ENCODE measurements at places on chromosomes 5 and 9. TPM values are rescaled to one million over a fixed set of nuclear protein-coding genes. Genes with fewer than 3 reads are reported as not detected.

- H3K4me1 ChIP-seq, result no peaks in the 10 kb centered on the region
- H3K27ac ChIP-seq, result no peak overlapping the region
- DNase-seq, result no peak
- no peaks in the 10 kb centered on the region for H3K27me3 ChIP-seq
Observed at GRCh38 chr5:22316294-22316693, 536.9 kb downstream of the CDH12 start.

TNC gene
- 18.5 TPM for total RNA-seq

PCDHB7 gene
- total RNA-seq, result 1.9 TPM

DNA sequence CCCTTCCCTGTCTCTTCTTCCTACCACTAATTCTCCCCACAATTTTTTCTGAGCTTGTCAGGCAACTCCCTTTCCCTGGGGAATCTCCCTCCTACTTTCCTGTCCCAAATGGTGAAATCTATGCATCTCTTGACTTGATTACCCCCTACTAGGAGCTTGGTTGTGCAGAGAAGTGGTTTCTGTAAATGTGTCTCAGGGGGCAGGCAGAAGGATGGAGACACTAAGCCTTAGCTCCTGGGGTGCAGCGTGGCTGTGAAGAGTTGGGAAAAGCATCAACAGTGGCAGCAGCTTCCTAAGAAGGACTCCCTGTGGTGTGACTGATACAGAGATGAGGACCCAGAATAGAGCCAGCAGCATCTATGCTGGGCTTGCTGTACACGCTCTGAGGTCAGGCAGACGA is 62.3 kb downstream of the NRG2 start:
- H3K4me3 ChIP-seq, result no peak overlapping the region
- DNase-seq, result no peak
- H3K27me3 ChIP-seq, result peaks cover 8% of the 10 kb centered on the region

NKD2 gene
- total RNA-seq, result 24.1 TPM

ANKHD1 gene
- 133 TPM for total RNA-seq

KCNV2 gene
- total RNA-seq, result not detected

LHX3 gene
- not detected for total RNA-seq

DBN1 gene
- 23.1 TPM for total RNA-seq

- H3K27ac ChIP-seq, result no peak overlapping the region
- no peaks in the 10 kb centered on the region for H3K27me3 ChIP-seq
- no peaks in the 10 kb centered on the region for H3K36me3 ChIP-seq
Observed at GRCh38 chr5:111478266-111478665, 34.1 kb downstream of the STARD4 start.

ROPN1L gene
- total RNA-seq, result 11.5 TPM

GRCh38 chr5:81326554-81326953 is 25.2 kb downstream of the ZCCHC9 start:
- no peaks in the 10 kb centered on the region for H3K4me1 ChIP-seq
- no peaks in the 10 kb centered on the region for H3K27me3 ChIP-seq
- H3K27ac ChIP-seq, result no peak overlapping the region
- H3K4me3 ChIP-seq, result no peak overlapping the region

- H3K4me3 ChIP-seq, result no peak overlapping the region
- H3K36me3 ChIP-seq, result no peaks in the 10 kb centered on the region
Observed at GRCh38 chr5:109899163-109899535, 209.4 kb downstream of the MAN2A1 start.

GRCh38 chr5:12669326-12669725 is 765.1 kb upstream of the CTNND2 start:
- no peak overlapping the region for H3K27ac ChIP-seq
- H3K4me3 ChIP-seq, result no peak overlapping the region
- no peaks in the 10 kb centered on the region for H3K27me3 ChIP-seq
- H3K4me1 ChIP-seq, result no peaks in the 10 kb centered on the region

LCNL1 gene
- total RNA-seq, result 1.9 TPM

FREM1 gene
- total RNA-seq, result 4.3 TPM

Data from lower lobe of right lung (tissue), 2 donors.